ENCODE measurements at places on chromosomes 5 and 9. TPM values are rescaled to one million over a fixed set of nuclear protein-coding genes. Genes with fewer than 3 reads are reported as not detected.

Gene ECSCR
- total RNA-seq = not detected

Gene PCDHGC4
- total RNA-seq = not detected

Gene TEX48
- total RNA-seq = not detected

Gene PDLIM4
- total RNA-seq = 0.49 TPM

Gene ATP10B
- not detected for total RNA-seq

Gene ORM2
- not detected for total RNA-seq

All from A549 treated with RU486 at 1 μM for 4 hours (cell line).